ENCODE measurements at places on chromosomes 12 and 14.

- no peak for DNase-seq
Measured at GRCh38 chr12:5166976-5167375, 123.3 kb downstream of the KCNA5 start.

DNA sequence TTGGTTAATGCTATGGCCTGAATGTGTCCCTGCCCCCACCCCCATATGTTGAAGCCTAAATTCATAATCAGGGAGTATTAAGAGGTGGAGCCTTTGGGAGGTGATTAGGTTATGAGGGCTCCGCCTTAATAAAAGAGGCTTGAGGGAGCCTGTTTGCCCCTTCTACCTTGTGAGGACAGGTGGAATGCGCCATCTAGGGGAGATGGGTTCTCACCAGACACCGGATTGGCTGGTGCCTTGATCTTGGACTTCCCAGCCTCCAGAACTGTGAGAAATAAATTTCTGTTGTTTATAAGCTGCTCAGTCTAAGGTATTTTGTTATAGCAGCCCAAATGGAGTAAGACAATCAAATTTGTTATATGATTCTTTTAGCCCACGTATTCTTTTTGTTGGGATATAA is 148.3 kb downstream of the PTCSC3 start:
- no peak for DNase-seq

DNA sequence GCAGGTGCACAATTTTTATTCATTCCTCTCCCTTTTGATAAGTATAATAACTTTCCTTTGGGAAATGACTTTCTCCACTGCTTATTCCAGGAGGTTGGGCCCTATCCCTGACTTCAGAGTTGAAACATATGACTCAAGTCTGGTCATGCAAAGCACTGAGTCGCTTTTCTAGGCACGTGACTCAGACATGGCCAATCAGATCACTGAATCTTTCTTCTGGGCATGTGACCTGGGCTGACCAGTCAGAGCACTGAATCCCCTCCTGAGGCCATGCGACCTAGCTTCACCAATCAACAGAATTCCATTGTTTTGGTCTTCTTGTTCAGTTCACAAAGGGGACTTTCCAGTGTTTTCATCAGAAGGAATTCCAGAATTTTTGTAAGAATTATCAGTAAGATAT is 377.1 kb upstream of the KITLG start:
- DNase-seq = no peak

DNA sequence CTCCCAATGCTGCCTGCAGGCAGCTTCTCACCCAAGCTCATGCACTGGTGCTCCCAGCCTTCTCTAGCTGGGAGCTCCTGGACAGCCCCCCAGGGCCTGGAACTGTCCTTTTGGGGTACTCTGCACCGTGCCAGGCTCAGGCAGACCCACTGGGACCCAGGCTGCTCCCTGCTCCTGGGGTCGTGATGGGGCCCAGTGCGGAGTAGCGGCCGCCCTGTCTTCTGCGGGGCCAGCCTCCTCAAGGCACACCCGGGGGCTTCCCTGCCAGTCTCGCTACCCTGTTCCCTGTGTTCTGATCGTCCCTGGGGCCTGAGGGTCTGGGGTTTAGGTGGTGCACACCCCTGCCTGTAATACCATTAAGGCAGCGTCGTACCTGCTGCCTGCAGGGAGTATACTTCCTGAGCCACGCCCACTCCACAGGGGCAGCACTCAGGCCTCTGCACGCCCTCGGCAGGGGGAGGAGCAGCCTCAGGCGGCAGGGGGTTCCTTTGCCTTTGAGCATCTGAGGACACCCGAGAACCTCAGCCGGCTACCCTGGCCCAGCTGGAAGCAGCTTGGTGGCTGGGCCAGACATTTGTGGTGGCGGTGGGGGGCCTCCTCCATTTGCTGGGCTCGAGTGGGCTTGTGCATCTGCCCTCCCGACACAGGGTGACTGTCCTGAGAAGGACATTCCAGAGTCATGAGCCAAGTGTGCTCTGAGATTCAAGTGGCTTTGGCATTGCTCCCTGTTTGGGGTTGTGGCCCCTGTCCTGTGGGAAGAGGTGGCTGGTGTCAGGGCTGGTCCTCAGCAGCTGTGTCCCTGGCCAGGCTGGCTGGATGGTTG is 9.2 kb upstream of the CRIP2 start:
- no peak for DNase-seq

DNA sequence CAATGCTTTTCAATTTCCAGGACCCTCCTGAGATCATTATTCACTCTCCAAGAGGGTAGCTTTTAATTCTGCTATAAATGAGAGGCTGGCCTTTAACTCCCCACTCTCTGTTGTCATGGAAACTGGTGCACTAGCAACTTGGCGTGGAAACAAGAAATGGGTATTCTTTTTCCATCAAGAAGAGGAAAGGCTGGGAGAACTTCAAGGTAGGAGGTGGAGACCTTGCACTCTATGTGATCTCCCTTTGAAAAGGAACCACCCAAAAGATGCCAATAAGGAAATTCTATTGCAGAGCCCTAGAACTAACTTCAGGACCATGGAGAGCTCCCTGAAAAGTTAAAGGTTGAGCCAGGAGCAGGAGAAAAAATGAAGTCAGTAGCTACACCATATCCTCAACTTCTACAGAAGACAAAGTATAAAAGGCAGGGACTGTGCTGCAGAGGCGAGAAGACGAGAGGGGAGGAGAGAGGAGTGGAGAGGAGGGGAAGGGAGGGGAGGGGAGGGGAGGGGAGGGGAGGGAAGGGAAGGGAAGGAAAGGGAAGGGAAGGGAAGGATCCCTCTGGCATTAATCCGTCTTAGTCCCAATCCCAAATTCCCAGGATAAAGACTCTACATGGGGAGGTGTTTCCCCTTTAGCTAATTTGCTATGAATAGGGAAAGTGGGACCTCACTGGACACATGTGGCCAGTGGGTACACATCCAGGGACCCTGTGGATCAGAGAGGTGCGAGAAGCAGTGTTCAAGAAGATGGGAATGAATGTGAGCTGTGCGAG is 46.7 kb upstream of the FICD start:
- no peak for DNase-seq

DNA sequence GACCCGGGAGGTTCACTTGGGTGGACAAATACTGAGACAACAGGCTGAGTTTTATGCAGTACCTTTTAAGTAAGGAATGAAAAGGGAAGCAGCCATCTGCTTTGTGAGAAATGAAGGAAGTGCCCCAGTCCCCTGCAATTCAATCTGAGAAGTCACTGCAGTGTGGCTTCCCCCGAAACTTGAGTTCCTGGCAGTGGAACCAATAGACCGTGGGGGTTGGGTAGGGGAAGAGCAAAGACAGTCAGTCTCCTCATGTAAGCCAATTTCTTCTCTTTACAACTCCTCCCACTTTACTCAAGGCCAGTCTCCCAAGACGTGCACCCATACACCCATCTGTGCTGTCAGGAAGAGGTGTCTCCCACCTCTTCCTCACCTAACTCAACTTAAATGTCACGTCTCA is 206.5 kb downstream of the BCAT1 start:
- no peak for DNase-seq

DNA sequence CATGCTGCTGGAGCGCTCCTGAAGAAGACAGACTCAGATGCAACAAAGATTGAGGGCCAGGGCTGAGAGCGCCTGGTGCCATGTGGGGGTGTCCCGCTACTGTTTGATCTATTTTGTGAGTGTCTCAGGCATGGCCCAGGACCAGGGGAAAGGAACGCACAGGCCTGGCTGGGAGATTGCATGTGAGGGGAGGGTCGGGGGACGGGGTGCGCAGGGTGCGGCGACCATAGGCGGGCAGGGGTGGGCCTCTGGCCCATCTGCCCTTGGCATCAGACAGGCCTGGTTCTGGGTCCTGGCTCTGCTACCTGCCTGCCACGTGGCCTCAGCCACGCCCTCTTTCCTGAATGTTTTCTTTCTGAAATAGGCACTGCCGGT is 47.5 kb downstream of the BEGAIN start:
- no peak for DNase-seq

GRCh38 chr12:7601406-7601805 is 64.3 kb downstream of the APOBEC1 start:
- no peak for DNase-seq

- no peak for DNase-seq
Measured at GRCh38 chr12:6116471-6117021, 7.9 kb downstream of the VWF start.

DNA sequence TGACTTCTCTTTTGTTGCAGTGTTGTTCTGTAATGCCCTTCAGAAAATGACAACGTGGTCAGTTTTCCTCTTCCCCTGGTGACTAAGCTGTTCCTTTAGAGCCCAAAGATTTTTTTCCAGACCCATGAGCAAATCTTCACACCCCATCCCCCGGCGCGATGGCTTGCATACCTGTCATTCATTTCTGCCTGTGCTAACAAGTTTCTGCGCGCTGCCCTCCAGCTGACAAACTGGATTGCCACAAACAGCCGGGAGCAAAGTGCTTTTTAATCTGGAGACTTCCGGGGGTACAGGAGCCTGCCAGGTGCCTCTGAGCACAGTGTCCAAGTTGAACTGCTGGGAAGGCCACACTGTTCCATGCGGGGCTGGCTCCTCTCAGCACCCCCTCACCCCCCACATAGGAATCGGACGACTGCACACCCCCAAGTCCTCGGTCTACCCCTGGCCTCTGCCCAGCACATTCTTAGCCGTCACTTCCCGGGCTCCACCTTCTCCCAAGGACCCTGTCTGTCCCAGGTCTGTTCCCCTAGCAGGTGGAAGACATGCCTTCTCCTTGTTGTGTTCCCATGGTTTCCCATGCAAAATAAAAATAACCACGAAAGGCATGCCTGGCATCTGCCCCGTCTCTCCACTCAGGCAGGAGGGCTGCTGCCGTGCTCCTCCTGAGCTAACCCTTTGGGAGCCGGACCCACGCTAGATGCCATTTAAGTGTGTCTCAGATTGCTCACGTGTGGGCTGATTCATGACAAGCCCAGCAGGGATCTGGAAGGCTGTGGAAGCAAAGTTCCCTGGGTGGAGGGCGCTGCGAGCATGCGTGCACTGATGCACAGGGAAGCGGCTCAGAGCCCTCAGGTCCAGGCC is 14.1 kb downstream of the RILPL1 start:
- DNase-seq = no peak

DNA sequence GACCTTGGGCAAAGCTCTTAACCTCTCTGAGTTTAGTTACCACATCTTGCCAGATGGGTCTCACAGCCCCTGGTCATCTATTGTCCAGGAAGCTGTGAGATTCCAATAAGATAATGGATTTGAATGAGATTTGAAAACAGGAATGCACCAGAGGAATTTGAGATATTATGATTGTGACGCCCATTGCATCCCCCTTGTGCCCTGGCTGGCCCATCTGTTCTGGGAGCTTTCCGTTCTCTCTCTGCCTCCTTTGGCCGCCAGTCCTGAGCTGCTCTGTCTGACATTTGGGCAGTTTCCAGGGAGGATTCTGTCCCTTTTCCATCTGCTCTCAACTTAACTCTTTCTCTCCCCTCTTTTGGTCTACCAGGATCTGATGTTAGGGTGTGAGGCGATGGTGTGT is 24.6 kb downstream of the SRRM4 start:
- DNase-seq = no peak

GRCh38 chr12:66397574-66398290 is 95.4 kb downstream of the HELB start:
- DNase-seq = no peak

GRCh38 chr12:121130866-121131373 is 1.8 kb upstream of the P2RX7 start:
- no peak for DNase-seq

DNA sequence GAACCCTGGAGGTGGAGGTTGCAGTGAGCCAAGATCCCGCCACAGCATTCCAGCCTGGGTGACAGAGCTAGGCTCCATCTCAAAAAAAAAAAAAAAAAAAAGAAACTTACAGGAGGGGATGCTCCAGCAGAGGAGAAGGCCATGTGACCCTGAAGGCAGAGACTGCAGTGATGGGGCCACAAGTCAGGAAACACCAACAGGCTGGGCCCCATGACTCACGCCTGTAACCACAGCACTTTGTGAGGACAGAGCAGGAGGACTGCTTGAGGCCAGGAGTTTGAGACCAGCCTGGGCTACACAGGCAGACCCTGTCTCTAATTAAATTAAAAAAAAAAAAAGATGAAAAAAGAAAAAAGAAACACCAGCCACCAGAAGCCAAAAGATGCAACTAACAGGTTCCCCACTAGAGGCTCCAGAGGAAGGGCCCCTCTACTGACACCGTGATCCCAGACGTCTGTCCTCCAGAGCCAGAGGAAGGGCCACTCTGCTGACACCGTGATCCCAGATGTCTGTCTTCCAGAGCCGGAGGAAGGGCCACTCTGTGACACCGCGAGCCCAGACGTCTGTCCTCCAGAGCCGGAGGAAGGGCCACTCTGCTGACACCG is 9.1 kb upstream of the GLT1D1 start:
- no peak for DNase-seq

DNA sequence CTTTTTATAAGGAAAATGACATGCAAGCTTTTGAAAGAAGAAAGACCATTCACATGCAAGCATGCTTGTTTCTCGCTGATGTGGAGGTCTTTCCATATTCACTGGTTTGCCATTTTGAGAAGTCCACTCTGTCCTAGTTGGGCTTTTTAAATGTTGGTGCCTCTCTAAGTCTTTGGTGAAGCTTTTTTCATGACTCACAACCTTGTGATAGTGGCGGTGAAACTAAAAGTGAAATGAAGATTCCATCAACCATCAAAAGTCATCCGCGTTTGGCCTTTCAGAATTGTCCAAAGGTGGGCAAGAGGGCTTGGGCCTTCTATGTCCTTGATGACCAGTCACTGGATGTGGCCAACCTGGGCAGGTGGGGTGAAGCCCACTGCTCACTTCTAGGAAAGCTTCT is 4.3 kb downstream of the LRRC74A start:
- DNase-seq = no peak

- no peak for DNase-seq
Measured at GRCh38 chr12:4256043-4256826, 17.3 kb upstream of the CCND2 start.

- no peak for DNase-seq
Measured at GRCh38 chr14:89848165-89848564, 106.4 kb downstream of the EFCAB11 start.

DNA sequence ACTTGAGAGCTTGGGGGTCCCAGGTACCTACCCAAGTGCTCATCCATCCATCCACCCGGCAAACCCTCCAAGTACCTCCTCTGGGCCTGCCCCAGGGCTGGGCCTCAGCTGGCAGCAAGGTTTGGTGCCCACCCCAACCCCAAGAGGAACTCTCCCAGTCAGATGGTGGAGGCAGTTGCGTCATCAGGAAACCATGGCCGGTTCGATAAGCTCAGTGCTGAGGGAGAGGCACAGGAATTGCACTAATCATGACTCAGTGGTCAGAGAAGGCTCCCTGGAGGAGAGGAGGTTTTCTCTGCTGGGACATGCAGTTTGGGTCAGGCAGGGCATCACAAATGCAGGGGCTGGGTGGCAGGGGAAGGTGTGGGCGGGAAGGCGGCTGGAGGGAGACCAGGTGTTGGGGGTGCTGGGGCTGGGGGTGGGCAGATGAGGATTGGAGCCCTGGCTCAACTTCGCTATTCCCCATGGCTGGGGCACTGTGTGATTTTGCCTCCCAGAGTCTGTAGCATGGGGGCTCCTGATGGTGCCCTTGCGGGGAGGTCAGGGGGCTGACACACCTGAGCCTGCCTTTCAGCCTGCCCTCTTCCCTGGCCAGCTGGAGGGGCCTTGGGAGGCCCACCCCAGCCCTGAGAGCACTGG is 32.2 kb downstream of the SH2B3 start:
- no peak for DNase-seq

Measured in ovary (tissue), 10 donors.